ENCODE measurements at places on chromosomes 16 and 17.

GRCh38 chr17:68169840-68170239, 78.0 kb upstream of the AMZ2 start:
- DNase-seq: no peak

DNA sequence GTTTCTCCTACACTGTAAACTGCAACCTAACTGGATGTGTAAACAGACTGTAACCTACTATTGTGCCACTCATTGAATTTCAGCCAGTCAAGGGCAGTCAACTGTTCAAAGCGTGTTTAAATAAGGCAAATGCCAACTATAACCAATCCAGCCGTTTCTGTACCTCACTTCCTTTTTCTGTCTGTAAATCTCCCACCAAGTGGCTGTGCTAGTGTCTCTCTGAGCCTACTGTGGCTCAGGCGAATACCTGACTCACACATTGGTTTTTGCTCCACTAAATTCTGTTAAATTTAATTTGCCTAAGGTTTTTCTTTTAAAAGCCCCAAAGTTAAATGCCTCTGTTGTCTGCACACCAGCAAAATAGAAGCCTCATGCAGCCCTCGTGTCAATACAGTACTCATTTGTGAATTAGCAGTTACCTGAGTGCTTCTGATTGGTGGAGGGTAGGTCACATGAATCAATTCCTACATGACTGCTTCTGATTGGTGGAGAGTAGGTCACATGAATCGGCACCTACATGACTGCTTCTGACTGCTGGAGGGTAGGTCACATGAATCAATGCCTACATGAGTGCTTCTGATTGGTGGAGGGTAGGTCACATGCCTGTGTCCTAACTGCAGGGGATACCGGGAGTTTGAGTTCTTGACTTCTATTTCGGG, 31.1 kb upstream of the CCR7 start:
- no peak for DNase-seq

GRCh38 chr16:83978401-83978904, 10.4 kb downstream of the NECAB2 start:
- no peak for DNase-seq

- DNase-seq: no peak
These were observed 22.1 kb downstream of the SLC7A6 start for GRCh38 chr16:68286153-68287074.

GRCh38 chr16:15598648-15599190, 44.2 kb downstream of the MARF1 start:
- no peak for DNase-seq

- no peak for DNase-seq
These were observed 105.0 kb downstream of the C16orf78 start for GRCh38 chr16:49478616-49479015.

- DNase-seq: no peak
These were observed 21.1 kb downstream of the ETV4 start for GRCh38 chr17:43524945-43525575.

DNA sequence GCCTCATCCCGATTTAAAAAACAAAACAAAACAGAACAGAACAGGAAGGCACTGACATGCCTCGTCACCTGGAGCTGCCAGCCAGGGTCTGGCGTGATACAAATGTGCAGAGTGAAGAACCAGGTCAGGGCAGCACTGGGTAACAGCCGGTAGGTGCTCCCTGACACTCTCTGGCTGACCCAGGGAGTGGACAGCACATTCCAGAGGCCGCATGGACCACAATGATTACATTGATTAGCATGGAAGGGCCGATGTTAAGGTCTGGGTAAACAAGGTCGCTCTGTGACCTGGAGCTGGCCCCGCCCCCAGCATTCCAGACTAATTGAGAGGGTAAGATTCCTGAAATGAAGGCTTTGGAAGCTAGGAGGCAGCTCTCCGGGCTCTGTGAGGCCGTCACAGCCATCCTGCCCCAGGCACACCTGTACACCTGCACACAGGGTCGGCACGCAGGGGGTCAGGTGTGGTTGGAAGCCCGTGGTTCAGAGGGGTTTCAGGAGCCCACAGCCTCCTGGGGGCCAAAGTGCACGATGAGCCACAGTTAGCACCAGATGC, 21.4 kb downstream of the PIEZO1 start:
- DNase-seq: no peak

- no peak for DNase-seq
These were observed 113.5 kb upstream of the MED13 start for GRCh38 chr17:62178579-62178978.

DNA sequence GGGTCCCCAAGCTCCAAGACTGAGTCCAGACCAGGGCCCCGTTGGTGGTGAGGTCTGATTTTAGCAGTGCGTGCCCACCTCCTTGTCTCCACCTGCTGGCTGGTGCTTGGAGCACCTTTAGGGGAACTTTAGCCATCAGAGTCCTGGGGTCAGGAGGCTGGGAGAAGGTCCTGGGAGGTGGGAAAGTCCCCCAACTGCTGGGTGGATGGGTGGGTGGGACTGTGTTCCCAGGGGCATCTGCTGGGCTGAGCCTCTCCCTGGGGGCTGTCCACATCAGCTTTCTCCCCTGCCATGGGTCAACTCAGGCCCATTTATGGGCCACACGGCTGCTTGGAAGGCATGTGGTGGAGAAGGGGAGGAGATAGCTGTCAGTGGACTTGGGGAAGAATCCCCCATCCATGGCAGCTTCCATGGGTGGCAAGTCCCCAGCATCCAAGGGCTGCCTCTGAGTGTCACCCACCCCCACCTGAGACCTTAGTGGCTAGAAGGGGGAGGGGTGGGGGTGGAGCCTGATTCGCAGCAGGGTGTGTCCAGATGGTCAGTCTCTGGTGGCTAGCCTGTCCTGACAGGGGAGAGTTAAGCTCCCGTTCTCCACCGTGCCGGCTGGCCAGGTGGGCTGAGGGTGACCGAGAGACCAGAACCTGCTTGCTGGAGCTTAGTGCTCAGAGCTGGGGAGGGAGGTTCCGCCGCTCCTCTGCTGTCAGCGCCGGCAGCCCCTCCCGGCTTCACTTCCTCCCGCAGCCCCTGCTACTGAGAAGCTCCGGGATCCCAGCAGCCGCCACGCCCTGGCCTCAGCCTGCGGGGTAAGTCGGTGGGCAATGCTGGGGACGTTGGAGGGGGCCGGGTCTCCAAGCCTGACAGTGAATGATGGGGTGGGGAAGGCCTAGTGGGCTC, at the start of gene TRPV2:
TSS of gene TRPV2 (plus strand) at position 541 of the 894 bp plus-strand sequence. CDS start 2,098 bp downstream, outside the sequence.
- peak; percentile 62 for DNase-seq

GRCh38 chr16:2531371-2531695, at the start of gene CEMP1:
Gene CEMP1 (minus strand): TSS chr16:2531408. CDS start chr16:2531073, 335 bp downstream.
- DNase-seq: no peak

DNA sequence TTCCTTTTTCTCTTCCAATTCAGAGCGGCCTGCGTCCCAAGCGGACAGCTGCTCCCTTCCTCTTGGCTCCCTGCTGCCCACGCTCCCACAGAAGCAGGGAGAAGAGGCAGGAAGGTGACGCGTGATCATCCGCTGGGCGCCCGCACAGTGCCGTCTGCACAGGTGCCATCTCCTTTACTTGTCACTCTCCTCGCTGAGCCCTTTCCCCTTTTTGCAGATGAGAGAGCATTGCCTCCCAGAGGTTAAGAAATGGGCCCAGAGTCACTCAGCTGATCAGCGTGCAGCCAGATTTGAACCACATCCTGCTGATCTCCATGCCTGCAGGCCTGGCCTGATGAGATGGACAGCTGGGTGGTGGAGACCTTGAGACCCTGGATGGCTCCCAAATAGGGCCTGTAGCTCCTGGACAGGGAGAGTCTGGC, 299.8 kb downstream of the SEC14L1 start:
- DNase-seq: no peak

- DNase-seq: no peak
These were observed 499.8 kb upstream of the CDH11 start for GRCh38 chr16:65621640-65622039.

DNA sequence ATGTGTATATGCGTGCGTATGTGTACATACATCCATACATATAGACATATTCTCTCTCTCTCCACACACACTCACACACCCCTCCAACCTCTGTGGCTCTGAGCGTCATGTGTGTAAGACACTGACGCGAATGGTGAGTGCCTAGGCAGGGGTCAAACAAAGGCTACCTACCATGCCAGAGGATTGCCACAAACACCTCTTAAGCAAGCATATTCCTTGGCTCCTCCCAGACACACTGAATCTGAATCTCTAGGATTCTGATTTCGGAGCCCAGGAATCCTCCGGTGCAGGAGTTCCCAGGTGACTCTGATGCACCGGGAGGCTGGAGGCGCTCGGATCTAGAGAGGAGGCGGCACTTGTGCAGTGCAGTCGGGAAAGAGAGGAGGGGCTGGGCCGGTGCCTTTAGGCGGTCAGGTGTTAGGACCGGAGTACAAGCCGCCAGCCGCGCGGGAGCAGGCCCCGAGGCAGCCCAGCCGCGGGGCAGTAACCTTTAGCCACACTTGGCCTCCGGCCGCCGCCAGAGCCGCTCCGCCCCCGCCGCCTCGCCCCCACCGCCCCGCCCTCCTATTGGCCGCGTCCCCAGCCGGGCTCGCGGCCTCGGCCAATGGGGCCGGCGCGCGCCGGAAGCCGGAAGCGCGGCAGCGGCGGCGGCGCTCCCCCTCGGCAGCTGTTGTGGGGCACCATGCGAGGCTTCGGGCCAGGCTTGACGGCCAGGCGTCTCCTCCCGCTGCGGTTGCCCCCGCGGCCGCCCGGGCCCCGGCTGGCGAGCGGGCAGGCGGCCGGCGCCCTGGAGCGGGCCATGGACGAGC, at the start of gene MLYCD:
TSS of gene MLYCD (plus strand) at position 653 of the 809 bp plus-strand sequence. CDS start at position 683, 30 bp downstream.
- DNase-seq: peak; percentile 83

DNA sequence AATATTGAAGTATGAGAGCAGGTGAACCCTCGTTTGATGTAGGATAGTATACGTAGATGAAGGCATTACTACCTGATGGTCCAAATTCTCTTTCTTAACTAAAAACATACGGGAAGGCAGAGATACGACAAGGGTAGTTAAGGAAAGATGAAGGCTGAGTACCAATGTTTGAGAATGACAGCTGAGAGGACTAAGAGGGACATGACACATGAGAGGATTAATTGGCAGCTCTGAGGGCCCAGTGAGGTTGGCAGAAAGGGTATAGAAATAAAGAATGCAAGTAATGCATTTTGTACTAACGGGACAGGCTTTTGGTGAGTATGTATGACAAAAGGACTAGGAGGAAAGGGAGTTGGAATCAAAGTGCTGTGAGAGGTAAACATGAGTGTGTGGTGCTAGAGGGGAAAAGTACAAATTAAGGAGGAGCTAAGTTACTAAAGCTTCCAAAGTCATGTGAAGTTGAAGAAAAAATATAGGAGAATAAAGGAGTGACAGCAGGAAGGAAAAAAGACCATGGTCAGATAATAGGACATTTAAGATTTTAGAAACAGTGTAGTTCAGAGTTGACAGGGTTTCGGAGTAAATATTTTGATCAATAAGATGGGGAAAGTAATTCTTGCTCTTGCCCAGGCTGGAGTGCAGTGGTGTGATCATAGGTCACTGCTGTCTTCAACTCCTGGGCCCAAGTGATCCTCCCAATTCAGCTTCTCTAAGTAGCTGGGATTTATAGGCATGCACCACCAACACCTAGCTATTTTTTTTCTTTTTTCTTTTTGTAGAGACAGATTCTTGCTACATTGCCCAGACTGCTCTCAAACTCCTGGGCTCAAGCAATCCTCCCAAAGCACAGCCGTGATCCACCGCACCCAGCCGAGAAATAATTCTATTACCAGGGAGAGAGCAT, 43.1 kb upstream of the ITGA2B start:
- no peak for DNase-seq

GRCh38 chr17:49996121-49996494, 1.1 kb upstream of the DLX3 start:
- DNase-seq: no peak

GRCh38 chr17:46108120-46108519, 85.1 kb downstream of the KANSL1 start:
- no peak for DNase-seq

DNA sequence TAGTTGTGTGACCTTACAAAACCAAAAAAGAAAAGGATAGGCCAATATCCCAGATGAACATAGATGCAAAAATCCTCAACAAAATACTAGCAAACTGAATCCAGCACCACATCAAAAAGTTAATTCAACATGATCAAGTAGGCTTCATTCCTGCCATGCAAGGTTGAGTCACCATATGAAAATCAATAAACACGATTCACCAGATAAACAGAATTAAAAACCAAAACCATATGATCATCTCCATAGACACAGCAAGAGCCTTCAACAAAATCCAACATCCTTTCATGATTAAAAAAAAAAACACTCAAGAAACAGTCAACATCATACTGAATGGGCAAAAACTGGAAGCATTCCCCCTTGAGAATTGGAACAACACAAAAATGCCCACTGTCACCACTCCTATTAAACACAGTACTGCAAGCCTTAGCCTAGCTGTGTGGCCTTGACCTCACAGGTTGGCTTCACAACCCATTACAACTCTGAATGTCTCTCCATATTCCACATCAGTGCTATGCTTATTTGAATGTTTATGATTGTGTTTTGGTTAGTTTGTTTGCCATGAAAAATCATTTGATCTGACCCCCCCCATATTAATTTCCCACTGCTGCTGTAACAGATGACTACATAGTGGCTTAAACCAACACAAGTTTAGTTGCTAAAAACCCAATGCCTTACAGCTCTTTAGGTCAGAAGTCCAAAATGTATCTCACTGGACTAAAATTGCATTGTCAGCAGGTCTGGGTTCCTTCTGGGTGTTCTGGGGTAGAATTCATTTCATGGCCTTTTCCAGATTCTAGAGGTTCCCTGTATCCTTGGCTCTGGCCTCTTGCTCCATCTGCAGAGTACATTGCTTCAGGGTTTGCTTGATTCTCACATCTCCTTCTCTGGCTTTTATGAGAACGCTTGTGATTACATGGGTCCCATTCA, 257.1 kb upstream of the DYNLRB2 start:
- DNase-seq: no peak

DNA sequence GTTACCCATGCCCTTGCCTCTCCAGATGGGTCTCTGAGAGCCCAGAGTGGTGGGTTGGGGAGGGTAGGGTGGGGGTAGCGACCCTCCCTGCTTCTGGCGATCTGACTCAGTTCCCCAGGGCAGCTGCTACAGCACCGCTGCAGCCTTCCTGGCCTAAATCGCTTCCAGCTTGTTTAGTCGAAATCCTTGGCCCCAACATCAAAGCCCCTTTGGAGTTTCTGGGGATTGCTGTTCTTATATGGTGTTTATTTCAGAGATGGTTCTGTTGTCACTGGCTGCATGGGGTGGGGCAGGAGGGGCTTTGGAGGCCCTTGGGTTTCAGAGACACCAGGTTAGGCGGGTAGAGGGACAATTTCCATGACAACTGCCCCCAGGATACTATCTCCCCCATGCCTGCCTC, 35.9 kb downstream of the FZD2 start:
- DNase-seq: no peak

DNA sequence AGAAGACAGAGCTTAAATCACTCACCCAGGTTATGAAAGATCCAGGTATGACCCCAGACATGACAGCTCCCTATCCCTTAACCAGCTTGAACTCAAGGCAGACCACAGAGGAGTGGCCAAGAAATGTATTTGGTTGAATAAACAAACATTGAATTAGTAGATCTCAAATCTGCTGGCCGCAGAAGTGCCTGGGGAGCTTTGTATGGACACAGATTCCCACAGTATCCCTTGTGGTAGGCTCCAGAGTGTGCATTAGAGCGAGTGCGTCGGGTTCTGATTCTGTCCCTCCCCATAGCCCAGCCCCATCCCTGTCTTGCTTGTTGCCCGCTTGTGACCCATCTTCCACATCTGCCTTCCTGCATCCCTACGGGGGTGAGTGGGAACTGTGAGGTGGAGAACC, 118.8 kb upstream of the FOXF1 start:
- DNase-seq: no peak

GRCh38 chr17:68705714-68706076, 104.5 kb upstream of the FAM20A start:
- no peak for DNase-seq

- DNase-seq: no peak
These were observed 207.0 kb downstream of the FTO start for GRCh38 chr16:53910990-53911389.

GRCh38 chr17:2266865-2267228, 36.7 kb downstream of the SMG6 start:
- DNase-seq: no peak

- DNase-seq: no peak
These were observed 263.4 kb downstream of the BCAS3 start for GRCh38 chr17:60941028-60941427.
